Adipocyte (in vitro differentiated cells): ENCODE measurements at places on chromosomes 12 and 14.

GRCh38 chr14:72771561-72771960 is 122.3 kb downstream of the DPF3 start:
- DNase-seq, result no peak

DNA sequence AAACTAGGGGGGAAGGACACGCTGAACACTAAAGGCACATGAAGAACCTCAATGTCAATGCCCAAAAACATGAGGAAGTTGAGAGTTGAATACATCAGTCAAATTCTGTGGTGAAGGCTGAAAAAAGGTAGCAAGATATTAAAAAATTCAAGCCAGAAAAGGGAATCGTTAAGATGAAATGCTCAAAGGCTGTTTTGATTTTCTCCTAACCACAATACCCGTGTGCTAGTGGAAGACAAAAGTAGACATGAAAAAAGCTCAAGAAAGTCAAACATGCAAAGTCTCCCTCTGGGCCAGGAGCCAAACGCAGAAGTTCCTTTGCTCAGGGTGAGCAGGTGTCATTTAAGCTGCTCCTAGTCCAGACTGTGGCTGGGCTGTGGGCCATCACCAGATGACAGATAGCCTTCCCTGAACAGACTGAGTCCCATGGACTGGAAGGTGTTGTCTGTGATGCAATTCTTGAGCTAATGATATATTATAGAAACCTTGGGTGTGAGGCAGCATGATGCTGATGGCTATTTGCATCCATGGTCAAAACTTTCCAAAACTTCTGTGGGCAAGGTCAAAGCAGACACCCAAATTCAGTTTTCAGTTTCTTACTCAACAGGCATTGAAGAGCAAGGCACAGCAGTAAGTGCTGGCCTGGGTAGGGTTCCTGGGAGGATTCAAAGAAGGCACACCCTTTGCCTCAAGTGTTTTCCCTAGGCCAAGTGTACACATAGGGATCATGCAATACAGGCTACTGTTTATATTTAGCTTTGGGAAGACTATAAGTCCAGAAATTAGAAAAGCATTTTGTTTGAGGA is 81.6 kb downstream of the MYRFL start:
- DNase-seq, result no peak

DNA sequence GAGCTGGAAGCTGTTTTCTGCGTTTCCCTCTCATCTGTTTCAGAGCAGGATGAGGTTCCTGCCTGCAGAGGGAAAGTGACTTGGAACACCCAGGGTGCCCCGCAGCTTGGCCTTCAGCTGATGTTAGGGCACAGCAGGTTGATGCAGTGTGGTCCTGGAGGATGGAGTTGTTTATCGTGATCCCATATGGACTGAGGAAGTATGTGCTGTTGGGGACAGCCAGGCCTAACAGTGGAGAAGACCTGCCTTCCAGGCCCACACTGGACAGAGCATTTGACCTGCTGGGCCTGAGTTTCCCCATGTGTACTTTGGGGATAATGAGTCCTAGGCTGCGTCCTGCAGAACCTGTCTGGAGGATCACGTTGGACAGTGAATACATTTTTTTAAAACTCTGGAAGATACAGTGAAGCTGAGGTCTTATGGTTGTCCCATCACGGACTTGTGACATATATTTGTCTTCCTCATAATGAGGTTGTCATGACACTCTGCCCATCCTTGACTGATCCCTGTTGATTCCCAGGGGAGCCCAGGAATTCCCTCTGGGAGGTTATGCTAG is 12.8 kb downstream of the SERPINA1 start:
- no peak for DNase-seq

- no peak for DNase-seq
Measured at GRCh38 chr14:61229981-61230380, 51.2 kb downstream of the TMEM30B start.

GRCh38 chr14:50335389-50335788 is 23.3 kb downstream of the DMAC2L start:
- DNase-seq, result no peak

DNA sequence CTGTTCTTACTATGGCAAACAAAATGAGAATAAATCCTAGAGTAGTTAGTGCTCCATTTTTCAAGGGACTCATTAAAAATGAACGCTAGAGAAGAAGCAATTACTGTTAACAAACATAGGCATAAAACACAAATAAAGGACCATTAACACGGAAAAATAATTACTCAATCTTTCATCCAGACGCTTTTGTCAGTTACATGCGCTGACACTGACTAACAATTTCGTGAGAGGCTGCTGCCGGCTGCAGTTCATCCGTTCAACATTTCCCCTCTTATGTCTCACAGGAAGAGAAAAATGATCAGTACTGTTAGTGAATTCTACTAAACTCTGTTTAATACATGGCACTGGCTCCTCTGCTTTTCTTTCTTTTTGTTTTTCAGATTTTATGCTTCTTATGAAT is 472.7 kb upstream of the FLRT2 start:
- no peak for DNase-seq

- DNase-seq, result peak; percentile 44
Measured at GRCh38 chr12:120367924-120368788, 808 bp downstream of the MSI1 start.

DNA sequence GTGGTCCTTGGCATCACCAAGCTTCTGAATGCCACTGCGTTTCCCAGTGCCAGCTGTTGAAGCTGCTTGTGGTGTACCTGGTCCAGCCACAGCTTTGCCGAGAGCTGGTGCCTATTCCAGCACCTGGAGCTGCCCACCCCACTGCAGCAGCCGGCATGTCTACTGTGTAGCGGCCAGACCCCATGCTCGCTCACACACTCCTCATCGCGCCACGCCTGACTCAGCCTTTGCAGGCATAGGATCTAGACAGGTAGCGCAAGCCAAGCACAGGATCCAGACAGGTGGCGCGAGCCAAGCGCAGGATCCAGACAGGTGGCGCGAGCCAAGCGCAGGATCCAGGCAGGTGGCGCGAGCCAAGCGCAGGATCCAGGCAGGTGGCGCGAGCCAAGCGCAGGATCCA is 11.6 kb upstream of the ZNF605 start:
- DNase-seq, result no peak

GRCh38 chr12:96810477-96810876 is 96.6 kb upstream of the NEDD1 start:
- DNase-seq, result no peak

DNA sequence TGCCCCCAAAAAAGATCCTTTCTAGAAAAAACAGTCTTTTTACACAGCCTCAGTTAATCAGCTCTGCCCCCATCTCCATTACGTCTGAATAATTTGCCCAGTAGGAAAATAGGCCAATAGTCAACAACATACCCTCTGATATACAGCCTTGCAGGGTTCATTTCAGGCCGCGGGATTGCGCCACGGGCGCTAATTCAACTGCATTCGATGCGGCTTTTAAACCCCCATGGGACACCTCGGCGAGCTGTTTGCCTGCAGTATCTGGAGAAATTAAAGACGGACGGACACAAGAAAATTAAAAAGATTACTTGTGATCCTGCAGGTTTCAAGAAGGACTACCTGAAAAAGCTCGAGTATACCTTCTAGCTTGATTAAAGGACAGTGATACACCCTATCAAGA is 36.1 kb downstream of the ERP29 start:
- no peak for DNase-seq

DNA sequence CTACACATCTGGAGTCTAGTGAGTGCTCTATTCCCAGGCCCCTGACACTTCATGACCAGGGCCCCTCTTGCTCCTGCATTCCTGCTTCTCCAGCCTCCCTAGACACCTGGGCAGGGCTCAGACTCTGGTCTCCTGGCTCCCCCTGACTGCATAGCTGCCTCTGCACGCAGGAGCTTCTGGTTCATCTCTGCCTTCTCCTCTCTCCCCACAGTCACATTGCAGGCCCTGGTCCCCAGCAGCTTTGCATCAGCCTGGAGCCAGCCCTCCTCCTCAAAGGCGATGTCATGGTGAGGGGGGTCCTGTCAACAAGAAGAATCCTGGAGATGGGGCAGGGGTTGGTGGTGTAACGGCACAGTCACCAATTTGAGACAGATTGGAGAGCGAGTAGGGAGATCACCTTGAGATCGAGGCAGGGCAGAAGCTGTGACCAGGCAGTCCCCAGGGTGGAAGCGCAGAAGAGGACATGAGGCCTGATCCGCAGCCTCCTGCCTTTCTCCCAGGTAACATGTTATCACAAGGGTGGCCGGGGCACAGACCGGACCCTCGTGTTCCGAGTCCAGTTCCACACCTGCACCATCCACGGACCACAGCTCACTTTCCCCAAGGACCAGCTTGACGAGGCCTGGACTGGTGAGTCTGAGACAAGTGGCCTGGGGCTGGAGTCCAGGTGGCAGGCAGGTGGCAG is 8.1 kb downstream of the TNS2 start:
- no peak for DNase-seq

GRCh38 chr12:4849795-4850345 is 59.8 kb upstream of the KCNA1 start:
- no peak for DNase-seq

DNA sequence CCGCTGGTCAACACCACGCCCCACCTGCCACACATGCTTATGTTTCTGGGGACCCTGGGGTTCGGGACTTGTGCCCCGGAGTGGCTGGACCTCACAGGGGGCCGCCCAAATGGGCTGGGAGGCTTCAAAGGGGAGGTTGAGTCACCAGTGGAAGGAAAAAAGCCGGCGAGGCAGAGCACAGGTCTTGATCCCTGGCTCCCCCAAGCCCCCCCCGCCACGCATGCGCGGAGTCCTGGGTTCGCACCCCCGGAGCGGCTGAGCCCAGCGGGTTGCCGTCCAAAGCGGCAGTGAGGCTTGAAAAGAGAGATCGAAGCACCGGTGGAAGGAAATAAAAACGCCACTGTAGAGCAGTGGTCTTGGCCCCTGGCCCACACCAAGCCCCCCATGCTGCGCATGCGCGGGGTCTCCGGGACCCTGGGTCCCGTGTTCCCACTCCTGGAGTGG is 313.5 kb downstream of the ALG10 start:
- no peak for DNase-seq

DNA sequence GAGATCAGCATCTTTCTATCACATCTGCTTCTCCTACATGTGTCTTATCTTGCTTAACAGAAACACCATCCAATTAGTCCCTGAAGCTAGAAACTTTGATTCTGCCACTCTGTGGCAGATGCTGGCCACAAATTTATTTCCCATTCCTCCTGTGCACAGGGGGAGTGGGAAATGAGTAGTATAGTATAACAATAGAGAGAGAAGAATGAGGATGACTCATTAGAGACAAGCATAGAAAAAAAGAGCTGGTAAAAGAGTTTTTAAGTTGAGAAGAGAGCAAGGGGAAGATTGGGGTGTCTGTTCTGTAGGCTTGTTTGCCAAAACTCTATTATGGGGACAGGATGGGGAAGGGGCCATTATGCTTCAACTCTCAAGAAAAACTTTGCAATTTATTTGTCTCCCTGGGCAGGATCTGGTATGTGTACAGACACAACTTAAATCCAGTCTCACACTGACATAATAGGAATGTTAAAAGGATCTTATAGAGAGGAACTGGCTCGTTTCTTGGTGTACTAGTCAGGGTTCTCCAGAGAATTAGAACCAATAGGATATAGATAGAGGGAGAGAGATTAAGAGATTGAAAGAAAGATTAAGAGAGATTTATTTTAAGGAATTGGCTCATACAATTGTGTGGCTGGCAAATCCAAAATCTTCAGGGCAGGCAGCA is 142.6 kb upstream of the CPSF6 start:
- peak; percentile 39 for DNase-seq

GRCh38 chr14:34168656-34169055 is 217.8 kb upstream of the EGLN3 start:
- DNase-seq, result no peak

DNA sequence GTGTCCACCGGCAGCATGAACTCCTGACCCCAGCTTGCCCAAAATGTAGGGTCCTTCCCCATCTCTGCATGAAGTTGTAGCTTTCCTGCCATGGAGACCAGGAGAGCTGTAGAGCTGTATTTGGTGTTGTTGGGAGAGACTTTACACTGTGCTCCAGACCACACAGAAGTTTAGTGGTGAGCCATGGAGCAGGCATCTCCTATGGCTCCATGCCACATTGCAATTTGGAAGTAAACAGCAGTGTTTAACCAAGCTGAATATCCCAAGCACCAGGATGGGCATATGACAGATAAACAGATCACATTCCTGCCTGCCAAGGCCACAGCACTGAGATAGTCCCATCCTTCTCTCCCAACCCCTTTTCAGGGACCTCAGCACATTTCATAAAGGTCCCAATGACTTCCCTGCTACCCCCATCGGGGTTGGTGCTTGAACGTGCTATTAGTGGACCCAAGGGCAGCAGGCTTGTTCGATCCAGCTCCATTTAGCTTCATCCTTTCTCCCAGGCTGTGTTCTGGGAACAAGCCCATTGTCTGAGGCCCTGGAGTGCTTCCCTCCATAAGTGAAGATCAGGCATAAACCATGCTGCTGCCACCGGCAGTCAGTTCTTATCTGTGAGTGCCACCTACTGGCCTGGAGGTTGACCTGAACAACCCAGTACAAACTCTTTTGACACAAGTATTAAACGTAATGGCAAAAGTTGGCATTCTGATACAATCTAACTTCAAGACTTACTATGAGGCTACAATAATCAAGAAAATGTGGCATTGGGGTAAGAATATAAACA is 172.3 kb upstream of the ATXN7L3B start:
- peak; percentile 59 for DNase-seq

- DNase-seq, result no peak
Measured at GRCh38 chr14:90809530-90810312, 6.5 kb downstream of the TTC7B start.

DNA sequence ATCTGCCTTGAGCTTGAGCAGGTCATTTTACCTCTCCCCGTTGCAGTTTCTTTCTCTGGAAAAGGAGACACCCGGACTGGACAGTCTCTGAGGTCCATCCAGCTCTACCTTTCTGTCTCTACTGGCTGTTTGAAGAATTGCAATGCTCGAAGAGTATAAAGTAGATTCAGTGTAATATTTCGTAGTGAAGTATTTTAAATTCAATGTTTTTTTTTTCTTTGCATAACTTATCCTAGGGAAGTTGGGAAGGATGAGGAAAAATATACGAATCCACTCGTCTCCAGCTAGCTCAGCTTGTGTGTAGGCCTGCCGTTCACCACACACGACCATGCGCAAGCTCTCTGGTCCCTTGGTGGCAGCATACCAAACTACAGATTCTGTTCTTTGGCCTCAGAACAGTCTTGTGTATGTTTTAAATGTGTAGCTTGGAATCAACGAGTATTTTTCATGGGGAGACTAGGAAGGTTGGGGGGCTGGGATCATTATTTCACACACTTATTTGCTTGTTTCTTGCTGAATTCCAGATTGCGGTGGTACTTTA is 307.9 kb downstream of the CACNA1C start:
- no peak for DNase-seq

DNA sequence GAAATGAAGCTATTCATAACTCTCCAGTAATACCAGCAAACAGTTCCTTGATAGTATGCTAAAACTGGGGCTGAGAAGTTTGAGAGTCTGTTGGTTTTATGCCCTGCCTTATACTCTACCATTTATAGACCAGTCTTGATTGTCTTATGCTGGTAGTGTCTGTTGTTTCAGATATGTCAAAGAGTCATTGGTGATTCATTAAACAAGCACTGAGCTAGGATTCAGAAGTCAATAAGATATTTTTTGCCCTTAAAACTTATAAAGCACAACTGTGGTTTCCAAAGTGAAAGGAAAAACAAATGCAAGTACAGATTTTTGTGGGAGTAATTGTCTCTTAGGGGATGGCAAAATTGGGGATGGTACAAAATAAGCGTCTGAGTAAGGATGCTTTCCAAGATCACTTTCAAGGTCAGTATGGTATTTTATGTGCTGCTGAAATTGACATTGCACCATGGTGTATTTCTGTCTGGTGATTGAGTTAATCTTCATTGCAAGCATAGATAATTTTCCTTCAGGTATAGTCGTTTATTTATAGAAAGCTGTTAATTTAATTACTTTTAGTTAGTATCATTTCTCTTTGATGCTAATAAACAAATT is 289.5 kb upstream of the E2F7 start:
- DNase-seq, result peak; percentile 17

- peak; percentile 14 for DNase-seq
Measured at GRCh38 chr12:77299001-77299400, 233.6 kb upstream of the E2F7 start.
